ENCODE measurements at places on chromosomes 16 and 17.
A peak's percentile ranks its signal among the peaks of the same experiment; 100 is the strongest.

- peak; percentile 93 for DNase-seq
Observed at GRCh38 chr16:521381-522210, 5.9 kb upstream of the CAPN15 start.

GRCh38 chr17:1720856-1721386 lies 3.6 kb upstream of the WDR81 start:
- DNase-seq = peak; percentile 81

DNA sequence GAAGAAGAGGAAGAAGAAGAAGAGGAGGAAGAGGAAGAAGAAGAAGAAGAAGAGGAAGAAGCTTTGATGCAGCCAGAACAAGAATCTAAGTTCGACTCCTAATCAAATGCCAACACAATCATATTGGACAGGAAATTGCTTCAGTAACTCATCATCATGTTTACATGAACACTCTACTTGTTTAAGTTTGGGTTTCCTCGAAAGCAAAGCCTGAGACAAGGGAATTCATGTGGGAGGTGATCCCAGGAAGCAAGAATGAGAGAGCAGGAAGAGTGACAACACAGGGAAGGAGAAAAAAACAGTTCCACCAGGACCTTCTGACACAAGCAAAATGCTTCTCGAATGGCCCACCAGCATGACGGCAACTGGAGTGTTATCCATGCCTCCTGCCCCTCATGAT lies 279.0 kb downstream of the PMP22 start:
- DNase-seq = no peak

DNA sequence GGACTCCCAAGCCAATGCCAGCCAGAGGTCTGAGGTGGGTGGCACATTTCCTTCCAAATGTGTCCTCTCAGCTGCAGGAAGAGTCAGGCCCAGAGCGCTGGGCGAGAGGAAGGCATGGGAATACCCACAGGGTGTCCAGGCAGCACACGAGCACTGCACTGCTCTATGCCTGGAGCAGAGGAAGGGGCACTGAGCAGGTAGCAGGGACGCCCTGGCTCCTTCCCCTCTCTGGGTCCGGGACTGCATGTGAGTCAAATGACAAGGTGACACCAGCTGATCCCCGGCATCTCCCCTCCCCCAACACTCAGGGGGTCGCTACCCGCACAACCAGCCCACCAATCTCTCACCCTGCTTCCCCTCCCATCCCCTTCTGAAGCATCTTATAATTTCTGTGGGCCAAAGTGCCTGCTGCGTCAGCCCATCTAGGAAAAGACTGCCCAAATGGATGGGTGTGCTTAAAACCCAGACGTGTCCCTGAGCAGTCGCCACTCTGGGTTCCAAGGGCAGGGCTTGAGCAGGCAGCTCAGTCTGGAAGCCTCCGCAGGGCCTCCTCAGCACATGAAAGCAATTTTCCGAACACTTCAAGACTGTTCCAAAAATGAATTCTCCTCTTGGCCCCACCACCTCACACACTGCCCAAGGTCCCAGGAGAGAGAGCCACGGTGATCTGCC lies 12.0 kb upstream of the BCAR1 start:
- peak; percentile 40 for DNase-seq

DNA sequence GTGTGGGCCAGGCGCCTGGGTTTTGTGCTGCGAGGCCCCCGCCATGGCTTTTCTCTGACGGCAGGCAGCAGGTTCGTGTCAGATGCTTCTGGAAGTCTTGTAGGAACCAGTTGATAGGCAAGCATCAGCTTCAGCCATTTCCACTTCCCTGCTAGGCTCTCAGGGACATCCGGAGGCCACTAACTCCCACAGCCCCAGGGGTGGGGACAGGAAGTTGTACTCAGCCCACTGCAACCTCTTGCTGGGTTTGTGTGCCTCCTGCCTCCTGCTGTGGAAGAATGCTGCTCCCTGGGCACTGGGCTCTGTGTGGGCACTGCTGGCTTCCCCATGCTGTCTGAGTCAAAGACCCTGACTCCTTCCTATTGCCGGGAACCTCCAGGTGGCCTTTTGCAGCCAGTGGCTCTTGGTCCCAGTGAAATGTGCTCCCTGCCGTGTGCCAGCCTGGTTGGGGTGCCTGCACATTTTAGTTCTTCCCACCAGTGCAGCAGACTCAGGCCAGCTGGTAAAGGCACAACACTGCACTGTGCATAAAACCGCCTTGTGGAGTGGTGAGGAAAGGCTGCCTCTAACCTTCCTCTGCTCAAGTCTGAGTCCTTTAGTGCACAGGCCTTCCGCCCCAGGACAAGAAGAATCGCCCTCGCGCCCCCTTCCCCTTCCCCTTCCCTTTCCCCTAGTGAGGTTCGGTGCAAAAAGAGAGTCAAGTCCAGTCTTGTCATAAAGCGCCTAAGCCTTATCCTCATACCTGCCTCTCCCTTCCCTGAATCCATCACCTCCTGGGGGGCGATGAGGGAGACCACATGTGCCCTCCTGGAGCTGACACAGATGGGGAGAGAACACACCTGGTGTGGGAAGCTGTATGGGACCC lies 16.6 kb downstream of the LDHD start:
- peak; percentile 9 for DNase-seq

DNA sequence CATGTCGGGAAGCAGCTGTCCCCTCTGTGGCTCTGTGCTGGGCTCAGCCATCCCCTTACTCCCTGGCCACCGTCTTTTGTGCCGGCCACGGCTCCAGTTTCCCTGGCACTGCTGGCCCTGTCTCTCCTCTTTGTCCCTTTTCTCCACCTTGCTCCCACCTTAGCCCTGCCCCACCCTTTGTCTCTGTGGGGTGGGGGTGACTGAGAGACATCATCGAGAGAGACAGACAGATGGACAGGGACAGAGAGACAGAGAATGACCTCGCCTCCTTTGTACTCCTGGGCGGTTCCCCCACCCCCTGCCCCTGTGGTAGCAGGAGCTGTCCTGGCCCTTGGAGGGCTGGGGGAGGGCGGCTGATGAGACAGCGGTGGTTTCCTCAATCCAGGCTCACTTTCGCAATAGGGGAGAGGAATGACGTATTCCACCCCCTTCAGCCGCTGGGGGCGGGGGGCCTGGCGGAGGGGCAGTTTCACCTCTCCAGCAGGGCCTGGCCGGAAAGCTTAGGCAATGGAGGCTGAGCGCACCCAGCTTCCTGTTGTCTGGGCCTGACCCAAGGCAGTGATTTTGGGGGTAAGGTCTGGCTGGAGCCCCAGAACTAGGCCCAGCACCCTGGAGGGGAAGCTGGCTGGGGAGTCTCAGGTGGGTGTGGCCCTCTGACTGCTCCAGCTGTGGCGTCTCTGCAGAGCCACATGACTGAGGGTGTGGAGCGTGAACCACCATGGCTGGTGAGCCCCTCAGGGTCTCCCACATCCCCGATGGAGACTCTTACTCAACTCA lies 7.3 kb downstream of the FMNL1 start:
- peak; percentile 93 for DNase-seq

- DNase-seq = peak; percentile 28
Observed at GRCh38 chr16:79317521-79317920, 283.0 kb downstream of the MAF start.

DNA sequence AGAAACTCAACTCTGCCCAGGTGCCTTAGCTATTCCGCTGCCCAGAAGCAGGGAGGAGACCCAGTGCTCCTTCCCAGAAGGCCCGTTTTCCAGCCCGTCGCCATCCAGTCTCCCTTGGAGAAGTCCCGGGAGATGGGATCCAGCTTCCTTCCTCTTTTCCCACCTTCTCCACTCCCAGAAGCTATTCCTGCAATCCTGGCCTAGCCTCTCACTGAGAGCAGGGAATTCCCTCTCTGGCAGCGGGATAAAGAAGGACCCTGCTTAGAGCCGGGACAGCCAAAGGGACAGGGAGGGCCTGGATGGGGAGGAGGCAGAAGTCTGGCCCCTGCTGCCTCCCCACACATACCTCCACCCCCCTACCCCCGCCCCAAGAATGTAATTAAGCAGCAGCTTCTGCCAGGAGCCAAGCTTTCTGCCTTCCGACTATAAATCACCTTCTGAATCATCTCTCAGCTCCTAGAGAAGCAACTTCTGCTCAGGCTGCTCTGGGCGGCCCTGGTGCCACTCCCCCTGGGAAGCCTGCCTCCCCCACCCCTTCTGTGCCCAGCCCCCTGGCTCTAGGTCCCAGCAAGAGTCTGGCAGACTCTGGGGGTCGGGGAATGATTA lies 6.4 kb downstream of the WNT3 start:
- DNase-seq = peak; percentile 60

DNA sequence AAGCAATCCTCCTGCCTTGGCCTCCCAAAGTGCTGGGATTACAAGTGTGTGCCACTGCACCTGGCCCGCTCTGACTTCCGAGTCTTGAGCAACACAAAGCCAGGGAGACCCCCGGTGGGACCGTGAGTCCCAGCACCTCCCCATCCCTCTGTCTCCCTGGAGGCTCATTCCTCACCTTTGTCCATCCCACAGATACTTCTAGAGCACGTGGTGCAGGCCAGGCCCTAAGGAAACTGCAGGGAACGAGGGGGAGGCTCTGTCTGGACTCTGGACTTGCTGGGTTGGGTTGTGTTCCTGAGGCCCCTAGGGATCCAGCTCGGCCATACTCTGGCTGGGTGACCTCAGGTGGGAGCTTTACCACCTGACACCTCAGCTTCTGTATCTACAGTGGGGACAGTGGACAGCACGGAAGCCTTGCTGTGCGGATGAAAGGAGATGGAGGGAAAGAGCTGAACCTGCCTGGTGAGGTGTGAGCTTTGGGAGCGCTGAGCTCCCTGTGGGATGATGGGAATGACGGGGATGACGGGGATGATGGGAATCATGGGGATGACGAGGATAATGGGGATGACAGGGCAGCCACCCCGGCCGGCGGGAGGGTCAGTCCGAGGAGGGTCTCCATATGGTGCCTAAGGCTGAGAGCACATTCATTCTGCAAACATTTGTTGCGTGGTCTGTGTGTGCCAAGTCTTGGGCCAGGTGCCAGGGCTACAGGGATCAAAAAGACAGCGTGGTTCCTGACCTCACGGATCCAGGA lies 26.6 kb downstream of the C16orf74 start:
- no peak for DNase-seq

DNA sequence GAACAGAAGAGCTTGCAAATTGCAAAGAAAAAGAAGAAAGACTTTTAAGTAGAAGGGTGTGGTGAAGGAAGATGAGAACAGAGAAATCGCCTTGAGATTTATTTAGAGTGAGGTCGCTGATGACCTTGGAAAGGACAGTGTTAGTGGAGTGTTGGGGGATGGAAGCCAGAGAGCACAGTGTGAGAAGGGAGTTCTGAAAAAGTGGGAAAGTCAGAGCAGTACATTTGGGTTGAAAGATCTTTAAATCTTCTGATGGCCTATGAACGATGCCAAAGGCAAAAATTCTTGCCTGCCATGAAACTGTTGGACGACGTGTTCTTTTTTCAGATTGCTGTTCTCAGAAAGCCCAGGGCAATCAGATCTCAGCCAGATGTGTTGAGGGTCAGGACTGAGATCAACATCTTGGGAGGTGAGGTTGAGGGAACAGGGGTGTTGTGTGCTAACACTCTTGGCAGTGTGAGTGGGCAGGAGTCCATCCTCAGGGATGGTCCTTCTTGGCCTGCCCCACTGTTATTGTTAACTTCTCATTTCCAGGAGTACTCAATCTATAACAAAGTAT lies 330.1 kb downstream of the MAP2K6 start:
- no peak for DNase-seq

DNA sequence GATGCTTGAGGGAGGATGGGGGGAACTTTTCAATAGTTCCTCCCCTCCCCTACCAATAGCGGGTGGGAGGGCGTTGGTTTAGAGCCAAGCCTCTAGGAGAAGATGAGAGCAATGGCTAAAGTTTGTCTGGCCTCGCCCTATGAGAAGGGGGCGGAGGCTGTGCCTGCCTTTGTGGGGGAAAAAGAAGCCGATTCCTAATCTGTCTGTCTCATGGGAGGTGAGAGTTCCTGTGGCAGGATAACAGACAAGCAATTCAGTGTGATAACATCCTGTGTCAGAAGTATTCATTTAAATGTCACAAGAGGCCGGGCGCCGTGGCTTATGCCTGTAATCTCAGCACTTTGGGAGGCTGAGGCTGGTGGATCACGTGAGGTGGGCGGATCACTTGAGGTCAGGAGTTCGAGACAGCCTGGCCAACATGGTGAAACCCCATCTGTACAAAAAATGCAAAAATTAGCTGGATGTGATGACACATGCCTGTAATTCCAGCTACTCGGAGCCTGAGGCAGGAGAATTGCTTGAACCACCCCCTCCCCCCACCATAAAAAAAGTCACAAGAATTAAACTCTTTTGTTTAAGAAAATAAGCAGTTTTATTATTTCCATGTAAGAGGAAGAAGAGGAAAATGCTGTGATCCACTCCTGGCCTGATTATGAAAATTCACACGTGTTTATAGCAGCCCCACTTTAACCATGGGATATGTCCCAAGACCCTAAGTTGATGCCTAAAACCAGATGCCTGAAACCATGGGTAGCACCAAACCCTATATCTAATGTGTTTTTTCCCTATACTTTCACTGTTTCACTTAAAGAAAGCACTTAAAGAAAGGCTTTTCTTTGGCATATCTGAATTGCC lies 1.7 kb downstream of the SLFN5 start:
- DNase-seq = peak; percentile 51

GRCh38 chr17:81428948-81429774 lies 33.9 kb downstream of the BAHCC1 start:
- no peak for DNase-seq

DNA sequence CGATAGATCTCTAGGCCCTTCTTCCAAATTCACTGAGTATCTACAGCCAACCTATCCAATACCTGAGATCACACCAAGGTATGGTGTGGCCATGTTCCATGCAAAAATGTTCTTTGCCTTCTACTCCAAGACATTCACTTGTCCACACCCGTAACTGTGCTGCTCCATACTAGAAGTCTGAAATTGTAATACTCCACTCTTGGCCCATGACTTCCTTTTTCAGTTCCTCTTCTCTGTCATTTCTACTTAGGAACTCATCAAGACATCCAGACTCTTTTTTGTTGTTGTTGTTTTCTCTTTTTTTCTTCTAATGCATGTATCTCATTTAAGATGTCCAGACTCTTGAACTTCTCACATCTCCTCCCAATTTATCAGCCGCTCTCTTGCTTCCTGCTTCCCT lies 42.5 kb upstream of the KSR1 start:
- DNase-seq = no peak

GRCh38 chr17:7235693-7236665 lies 1.7 kb upstream of the DVL2 start:
- DNase-seq = no peak

GRCh38 chr17:20702692-20703091 lies 123.2 kb downstream of the CDRT15L2 start:
- DNase-seq = no peak

GRCh38 chr17:40779181-40779909 lies 3.0 kb downstream of the KRT27 start:
- no peak for DNase-seq

- peak; percentile 76 for DNase-seq
Observed at GRCh38 chr16:88992351-88993165, 15.6 kb upstream of the CBFA2T3 start.

DNA sequence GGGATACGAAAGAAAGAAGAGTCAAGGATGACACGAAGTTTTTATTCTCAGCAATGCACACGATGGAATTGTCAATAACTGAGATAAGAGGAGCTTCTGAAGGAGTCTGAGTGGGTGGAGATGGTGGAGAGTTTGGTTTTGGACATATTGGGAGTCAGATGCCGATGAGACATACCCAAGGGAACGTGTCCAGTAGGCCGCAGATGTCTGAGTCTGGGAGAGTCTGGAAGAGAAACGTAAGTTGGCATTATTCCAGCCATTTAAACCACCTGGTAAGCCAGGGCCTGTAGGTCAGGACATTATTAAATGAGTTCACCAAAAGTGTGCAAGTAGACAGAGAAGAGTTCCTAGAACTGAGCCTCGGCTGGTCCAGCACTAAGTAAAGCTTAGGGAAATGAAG lies 478.3 kb upstream of the CDH5 start:
- DNase-seq = no peak

GRCh38 chr16:65956100-65956499 lies 410.4 kb upstream of the CDH5 start:
- DNase-seq = no peak
